ENCODE measurements at places on chromosomes 13 and 19.

DNA sequence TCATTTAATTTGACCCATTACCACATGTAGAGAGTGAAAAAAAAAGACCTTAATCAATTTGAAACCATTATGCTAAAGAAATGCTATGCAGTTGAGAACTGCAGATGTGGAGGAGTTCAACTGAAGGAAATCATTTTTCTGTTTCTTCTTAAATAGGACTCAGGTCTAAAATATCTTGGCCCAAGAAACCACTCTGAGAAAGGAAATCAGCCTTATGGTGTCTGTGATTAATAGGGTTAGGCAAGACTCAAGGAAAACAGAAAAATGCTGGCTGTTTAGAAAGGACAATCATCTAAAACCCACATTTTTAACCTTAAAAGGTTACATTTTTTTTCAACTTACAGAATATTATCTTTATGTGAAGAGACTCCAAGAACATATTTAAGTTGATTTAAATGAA lies 1.9 kb upstream of the SLITRK1 start:
- DNase-seq = no peak

DNA sequence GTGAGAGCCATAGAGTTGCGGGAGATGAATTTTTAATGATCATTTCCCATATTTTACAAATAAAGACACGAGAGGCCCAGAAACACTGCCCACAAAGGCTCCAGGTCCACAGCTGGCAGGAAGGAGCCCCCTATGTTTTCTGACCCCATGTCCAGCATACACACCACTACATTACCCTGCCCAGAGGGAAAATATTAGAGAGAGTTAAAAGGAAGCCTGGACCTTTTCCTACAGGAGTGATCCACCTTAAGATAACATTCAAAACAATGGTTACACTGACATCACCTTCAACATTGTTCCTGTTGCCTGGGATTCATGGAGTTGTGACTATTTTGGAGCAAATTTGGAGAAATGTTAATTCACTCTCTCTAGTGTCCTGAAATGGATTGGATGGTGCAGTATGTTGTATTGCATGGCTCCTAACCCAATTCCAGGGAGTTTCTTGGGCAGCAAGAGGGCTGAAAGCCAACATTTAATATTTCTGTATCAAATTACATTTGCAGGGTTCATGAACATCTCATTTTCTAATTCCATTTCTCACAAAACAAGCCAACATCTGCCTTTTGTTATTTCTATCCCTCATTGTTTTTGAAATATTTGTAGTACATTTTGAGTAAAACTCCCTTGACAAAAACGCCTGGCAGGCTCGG lies 172.5 kb downstream of the DLEU7 start:
- DNase-seq = no peak

DNA sequence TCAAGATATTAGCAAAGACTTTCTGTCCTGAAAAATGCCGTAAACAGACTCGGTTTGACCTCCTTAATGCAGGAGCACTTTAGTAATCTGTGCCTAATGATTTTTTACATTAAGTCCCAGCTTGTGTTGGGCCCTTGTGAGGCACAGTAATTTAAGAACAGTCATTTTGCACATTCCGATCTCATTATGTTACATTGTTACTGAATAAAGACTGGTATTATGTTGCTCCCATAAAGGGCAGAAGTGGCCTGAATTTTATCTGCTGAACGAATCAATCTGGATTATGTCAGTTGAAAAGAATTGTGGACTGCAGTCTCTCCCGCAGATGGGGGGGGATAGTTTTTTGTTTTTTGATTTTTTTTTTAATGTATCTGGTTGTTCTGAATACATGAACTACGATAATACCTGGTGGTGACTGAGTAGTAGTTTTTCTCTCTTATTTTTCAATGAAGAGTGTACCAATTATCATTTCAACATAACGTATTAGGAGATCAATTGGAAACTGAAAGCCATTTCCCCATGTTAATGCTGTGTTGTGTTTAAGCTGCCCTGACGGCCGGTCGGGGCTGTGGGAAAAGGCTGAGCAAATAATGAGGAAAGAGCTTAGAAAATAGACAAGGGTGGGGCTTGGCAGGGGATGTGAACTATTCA lies 290.2 kb downstream of the ZNF536 start:
- DNase-seq = no peak

DNA sequence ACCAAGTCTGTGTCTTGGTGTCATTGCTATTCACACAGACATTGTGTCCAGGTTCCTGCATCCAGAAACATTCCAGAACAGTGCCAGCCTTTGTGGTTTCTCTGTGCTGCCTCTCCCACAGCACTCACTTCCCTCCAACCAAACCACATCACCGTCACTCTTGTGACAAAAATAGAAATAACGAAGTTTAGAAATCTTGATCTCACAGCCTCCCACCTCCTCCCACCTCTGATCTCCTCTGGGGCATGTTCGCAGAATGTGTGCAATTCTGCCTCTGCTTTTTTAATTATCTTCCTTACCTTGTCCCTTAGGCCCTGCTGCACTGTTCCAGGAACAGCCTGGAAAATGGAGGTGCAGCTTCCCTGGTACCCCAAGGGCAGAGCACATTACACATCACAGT lies 8.7 kb upstream of the SERPINE3 start:
- no peak for DNase-seq

DNA sequence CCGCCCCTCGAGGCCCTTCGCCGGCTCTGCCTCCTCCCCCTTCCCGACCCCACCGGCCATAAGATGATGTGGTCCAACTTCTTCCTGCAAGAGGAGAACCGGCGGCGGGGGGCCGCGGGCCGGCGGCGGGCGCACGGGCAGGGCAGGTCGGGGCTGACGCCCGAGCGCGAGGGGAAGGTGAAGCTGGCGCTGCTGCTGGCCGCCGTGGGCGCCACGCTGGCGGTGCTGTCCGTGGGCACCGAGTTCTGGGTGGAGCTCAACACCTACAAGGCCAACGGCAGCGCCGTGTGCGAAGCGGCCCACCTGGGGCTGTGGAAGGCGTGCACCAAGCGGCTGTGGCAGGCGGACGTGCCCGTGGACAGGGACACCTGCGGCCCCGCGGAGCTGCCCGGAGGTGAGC lies 1.4 kb downstream of the CACNG6 start:
- no peak for DNase-seq

GRCh38 chr19:4867534-4868285 lies at the start of gene PLIN3:
Gene PLIN3, minus strand, starts transcription at chr19:4867667. Its CDS starts 6,273 bp downstream, at chr19:4861394.
- DNase-seq = peak; percentile 95

- DNase-seq = no peak
These were observed 38.7 kb upstream of the FARP1 start for GRCh38 chr13:98103942-98104880.

DNA sequence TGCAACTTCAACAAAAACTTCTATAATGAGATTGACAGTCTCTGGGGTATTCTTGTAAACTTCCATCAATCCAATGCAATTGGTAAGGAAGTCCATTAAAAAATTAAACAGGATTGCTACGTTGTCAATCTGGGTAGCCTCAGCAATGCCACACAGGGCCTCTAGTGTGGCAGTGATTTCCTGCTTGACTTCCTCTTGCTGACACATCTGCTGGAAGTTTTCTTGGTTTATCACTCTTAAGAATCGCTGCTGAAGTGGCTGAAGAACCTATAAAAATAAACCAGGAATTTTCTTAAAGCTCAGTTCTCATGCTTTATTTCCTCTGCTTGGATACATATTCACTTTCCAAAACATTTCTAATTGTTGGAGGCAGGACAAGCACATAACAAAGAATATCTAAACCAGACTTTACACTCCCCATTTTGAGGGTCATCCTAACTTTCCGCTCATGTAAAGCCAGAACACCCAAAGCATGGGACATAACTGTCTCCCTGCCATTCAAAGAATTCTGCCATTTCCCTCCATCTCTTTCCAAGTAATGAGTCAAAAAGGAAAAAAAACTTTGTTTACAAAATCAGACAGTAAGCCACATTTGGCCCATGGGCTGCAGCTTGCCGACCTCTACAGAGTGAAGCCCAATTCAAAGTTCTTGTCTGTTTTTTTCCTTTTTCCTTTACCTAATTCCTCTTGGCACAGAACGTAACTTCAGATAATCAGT lies 23.2 kb upstream of the EEF1AKMT1 start:
- DNase-seq = no peak

- no peak for DNase-seq
These were observed 179.6 kb upstream of the HTR2A start for GRCh38 chr13:47076500-47076899.

GRCh38 chr19:51660975-51661600 lies 14.5 kb upstream of the SIGLEC14 start:
- peak; percentile 76 for DNase-seq

DNA sequence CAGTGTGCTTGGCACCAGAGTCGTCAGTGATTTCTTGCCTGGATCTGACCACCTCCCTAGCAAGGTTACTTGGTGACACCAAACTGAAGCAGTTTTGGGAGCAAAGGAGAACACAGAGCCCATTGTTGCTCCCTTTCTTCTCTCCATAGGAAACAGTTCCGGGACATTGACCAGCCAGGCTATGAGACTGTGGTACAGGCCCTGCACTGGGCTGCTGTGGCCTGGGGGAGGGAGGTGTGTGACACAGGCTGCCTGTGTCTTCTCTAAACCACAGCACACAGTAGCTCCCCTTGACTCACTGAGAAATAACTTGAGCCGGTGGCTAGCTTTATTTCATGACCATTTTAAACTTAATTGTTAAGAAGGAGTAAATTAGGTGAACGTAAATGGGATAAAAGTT lies 214.8 kb upstream of the UBL3 start:
- DNase-seq = no peak

- DNase-seq = peak; percentile 71
These were observed 39.7 kb downstream of the RCBTB2 start for GRCh38 chr13:48493066-48493765.

DNA sequence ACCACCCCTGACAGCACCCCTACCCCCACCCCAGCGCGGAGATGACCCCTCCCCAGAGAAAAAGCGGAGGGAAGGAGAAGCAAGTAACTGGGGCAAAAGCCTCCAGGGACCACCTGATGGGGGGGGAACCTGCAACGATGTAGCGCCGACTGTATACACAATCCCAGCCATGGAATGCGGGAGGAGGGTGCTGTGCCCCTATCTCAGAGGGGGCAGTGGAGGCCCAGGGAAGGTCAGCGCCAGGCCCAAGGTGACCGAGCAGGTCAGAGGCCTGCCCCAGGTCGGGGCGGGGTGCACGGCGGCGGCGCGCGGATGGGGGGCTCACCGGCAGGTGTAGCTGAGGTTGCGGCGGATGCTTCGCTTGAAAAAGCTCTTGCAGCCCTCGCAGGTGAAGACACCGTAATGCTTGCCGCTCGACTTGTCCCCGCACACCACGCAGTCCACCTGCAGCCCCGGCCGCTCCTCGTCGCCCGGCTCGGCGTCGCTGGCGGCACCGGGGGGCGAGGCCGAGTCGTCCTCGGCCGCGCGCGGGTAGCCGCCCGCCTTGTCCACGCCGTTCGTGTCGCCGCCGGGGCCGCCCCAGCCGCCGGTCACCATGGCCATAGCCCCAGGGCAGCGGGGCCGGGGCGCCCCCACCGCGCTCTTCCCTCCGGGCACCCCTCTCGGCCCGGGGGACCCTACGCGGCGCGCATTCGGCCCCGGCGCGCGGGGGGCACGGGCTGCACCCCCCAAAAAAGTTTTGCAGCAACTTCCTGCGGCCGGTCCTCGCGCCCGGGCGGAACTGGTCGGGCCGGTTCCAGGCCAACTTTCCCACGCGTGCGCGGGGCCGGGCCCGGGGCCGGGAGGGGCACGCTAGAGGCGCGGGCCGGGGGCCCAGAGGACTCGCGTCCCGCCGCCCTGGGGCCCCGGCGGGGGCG lies 843 bp downstream of the NR2F6 start:
- no peak for DNase-seq

DNA sequence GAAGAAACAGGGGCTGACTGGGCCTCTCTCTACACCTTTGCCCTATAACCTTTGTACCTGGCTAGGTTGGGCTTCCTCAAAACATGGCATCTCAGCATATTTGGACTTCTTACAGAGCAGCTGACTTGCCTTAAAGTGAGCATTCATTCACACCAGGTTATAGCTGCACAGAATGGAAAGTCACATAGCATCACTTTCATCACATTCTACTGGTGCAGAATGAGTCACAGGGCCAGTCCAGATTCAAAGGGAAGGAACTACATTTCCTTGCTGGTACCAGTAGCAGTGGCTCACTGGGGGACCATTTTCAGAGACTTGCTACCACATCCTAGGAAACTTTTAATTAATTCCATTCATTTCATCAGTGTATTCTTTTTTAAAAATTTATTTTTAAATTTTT lies 20.3 kb upstream of the TPTE2 start:
- DNase-seq = no peak

DNA sequence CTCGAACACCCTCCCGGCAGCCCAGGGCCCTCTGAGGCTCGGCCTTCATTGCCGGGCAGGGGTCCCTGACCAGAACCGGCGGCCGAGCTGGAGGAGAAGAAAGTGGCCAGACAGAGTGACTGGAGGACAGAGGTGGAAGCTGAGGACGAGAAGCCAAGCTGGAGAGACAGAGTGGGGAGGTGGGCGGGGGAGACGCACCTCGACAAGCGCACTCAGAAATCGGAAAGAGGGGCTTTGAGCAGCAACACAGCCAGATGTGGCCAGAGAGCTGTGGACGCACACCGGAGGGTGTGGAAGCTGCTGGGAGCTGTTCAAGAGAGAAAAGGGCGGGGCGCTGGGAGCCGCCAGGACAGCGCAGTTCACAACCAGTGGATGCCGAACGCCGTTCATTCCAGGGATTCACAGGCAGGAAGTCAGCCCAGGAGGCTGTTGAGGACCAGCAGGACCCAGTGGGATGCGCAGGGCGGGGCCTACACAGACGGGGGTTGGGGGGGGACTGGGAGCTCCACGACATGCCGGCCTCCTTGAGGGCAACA lies 28.2 kb upstream of the C13orf46 start:
- DNase-seq = no peak

- DNase-seq = peak; percentile 80
These were observed 928 bp upstream of the PNPLA6 start for GRCh38 chr19:7534531-7535046.

DNA sequence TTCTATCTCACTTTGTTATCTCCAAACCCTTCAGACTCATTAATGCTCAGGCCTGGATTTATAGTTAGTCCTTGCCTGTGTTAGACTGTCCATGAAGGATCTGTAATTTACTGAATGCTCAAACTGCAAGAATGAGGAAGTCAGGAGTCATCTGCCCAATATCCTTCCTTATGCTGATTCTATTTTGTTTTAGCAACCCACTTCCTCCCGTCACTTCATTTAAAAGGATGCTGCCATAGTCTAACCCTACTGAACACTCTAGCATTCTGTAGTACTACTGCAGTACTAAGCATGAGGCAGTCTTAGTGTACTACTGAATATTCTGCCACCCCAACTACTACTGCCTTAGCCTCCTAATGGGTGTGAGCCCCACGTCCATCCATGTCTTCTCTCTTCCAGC lies 1.5 kb downstream of the FCAR start:
- no peak for DNase-seq

- DNase-seq = peak; percentile 79
These were observed 44.5 kb upstream of the GTF3A start for GRCh38 chr13:27379694-27380641.

DNA sequence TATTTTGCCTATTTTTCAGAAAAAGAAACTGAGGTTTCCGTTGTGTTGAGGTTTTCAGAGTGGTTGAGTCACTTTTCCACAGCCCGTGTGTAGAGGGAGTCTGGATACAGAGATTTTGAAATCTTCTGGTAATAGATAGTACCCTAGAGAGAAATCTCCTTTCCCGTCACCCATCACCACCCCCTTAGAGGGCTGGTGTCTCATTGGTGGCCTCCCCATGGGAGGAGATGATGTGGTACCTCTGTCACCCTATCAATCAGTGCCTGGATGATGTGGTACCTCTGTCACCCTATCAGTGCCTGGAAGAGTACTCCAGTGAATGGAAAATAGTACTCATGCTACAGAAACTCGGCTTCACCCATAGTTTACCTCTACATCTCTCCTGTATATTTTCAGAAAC lies 42.2 kb upstream of the SERP2 start:
- no peak for DNase-seq

- DNase-seq = no peak
These were observed 753.7 kb upstream of the SGCG start for GRCh38 chr13:22427066-22427465.

- DNase-seq = peak; percentile 95
These were observed 12.3 kb upstream of the SLC35E1 start for GRCh38 chr19:16584248-16585093.
